ENCODE measurements at places on chromosomes 7 and 10. TPM values are rescaled to one million over a fixed set of nuclear protein-coding genes. Genes with fewer than 3 reads are reported as not detected.

DNA sequence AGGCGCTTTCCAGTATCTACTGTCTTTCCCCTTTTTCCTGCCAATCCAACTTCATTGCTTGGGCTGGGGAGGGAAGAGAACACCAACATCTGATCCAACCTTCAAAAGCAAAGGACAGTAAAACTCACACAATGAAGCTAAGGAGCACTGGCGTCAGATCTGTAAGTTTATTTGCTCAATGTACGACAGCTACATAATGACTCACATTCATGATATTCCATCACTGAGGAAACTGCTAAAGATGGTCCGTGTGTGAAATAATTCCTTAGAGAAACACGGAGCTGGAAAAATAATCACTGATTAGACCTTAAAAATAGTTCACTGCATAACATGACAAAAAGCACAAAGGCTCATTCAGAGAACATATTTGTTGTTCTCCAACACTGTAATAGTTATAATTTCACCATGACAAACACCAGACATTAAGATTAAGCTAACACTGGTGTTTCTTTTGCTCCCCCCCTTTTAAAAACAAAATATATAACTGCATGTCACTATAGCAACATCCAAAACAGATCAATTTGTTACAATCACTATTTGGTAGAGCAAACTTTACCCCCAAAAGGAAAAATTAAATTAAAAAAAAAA is 24.3 kb downstream of the HSPB1 start:
- no peak for DNase-seq

- DNase-seq: no peak
Measured at GRCh38 chr10:42753507-42754154, 29.0 kb upstream of the BMS1 start.

DNA sequence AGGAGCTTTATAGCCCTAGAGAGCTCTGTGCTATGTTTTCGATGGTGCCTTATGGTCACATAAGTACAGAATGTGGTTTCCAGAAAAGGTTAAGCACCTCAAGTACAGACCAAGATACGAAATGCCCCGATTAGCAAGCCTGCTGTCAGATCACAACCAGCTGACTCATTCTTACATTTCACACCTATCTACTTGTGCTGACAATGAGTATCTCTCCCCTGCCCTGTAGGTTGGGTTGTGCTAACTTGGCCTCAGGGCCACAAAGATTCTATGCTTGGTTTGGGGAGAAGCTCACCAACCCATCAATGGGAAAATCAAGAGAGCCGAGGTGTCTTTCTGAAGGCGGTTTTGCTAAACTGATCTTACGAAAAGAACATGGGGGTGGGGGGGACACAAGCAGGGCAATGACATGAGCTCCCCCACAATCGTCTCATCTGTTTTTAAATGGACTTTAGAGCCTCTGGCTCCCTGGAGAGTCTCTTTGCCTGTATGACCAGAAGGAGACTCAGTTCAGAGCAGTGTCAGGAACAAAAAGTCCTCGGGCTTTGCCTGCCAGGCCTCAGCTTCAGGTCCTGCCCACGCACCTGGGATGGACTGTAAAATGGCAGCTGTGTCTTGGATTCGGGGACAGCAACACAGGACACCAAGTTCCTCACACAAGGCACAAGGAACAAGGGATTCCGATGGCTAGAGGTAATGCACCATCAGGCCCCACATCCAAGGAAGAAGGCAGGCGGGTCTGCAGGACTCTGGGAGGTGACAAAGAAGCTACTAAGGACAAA is 55.1 kb downstream of the FAM53B start:
- DNase-seq: no peak

GRCh38 chr7:18693816-18694215 is 198.3 kb downstream of the HDAC9 start:
- no peak for DNase-seq

DNA sequence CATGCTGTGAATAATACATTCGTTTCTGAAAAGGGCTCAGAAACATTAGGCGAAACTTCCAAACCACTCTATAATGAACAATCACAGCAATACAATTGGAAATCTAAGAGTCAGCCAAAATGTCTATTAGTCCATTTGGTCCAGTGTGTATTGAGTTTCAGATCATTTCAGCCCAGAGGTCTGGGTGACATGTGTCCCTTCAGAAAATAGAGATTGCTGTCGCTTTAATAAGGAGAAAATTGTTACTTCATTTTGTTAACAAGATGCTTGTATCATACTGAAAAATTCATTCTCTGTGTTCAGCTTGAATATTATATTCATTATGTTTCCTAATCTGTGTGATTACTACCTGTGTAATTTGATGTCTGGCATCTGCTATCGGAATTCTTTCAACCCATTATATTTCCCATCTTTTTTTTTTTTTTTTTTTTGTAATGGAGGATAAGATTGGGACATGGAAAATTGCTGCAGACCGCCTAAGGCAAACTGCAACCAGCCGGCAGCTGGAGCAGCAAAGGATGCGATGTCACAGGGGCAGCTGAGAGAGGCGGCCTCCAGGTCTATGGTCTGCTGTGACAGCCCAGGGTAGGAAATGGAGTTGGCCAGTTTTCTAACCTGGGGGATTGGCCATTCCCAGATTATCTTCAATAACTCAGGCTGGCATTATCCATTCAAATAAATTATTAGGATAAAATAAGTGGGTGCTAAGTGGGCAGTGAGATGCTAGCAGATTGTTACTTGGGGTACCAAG is 170.9 kb upstream of the NPVF start:
- no peak for DNase-seq

GRCh38 chr10:103540722-103541121 is 47.2 kb downstream of the NEURL1 start:
- DNase-seq: no peak

DNA sequence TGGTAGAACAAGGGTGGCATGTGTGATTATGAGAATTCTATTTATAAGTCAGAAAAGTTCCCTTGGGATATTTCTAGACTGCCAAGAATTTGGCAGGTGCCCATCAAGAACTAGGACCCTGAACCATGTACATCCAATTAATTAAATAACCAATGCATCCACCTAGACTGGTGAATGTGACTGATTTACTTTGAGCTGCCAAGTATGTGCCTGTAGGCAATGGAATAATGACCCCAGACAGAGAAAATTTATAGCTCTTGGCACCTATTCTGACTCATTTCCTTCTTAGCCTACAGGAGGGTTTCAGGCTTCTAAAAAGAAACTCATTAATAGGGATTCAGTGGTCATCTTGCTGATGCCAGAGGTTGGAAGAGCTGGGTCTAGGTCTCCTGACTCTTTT is 54.9 kb downstream of the KCNH2 start:
- DNase-seq: no peak

- DNase-seq: no peak
Measured at GRCh38 chr10:130430291-130430690, 294.1 kb downstream of the GLRX3 start.

GRCh38 chr10:125567529-125567928 is 115.4 kb downstream of the TEX36 start:
- DNase-seq: no peak

GRCh38 chr10:59677253-59677831 is 32.3 kb downstream of the SLC16A9 start:
- no peak for DNase-seq

GRCh38 chr7:13802651-13803050 is 186.8 kb downstream of the ETV1 start:
- no peak for DNase-seq

WEE2 gene
- not detected for total RNA-seq

FAM204A gene
- total RNA-seq: 18.5 TPM

Data from thoracic aorta (tissue), 2 donors.